ENCODE measurements at places on chromosomes 4 and X. TPM values are rescaled to one million over a fixed set of nuclear protein-coding genes. Genes with fewer than 3 reads are reported as not detected.

Gene TMEM47
- total RNA-seq, result 15.4 TPM

Gene NUDT11
- 0.22 TPM for total RNA-seq

Gene ADGRG2
- 0.91 TPM for total RNA-seq

DNA sequence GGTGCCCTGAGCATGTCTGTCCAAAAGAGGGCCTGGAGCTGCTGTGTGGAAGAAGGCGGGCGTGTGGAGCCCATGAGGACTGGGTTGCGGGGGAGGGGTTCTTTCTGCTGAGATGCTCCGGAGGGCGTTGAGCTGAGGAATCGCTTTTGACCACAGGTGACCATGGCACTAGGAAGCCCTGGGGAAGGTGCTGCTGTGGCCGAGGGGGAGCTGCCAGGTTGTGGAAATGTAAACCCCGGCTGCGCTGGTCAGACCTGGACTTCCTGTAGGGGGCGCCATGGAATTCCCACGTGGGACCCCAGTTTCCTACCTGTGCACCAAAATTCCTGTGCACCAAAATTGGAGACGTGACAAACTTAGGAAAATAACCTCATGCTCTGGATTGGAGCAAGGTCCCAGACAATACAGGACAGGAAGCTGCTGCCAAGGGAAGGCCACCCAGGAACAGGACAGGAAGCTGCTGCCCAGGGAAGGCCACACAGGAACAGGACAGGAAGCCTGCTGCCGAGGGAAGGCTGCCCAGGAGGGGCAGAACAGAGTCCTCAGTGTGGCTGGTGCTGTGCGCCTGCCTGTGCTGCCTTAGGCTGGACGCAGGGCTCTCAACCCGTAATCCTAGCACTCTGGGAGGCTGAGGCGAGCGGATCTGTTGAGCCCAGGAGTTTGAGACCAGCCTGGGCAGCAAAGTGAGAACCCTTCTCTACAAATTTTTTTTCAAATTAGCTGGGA lies 28.4 kb upstream of the UVSSA start:
- no peaks in the 10 kb centered on the region for H3K27me3 ChIP-seq
- peaks cover 53% of the 10 kb centered on the region for H3K36me3 ChIP-seq
- no peaks in the 10 kb centered on the region for H3K4me1 ChIP-seq
- no peak overlapping the region for H3K27ac ChIP-seq
- no peak for DNase-seq

- no peak for DNase-seq
- H3K27me3 ChIP-seq, result no peaks in the 10 kb centered on the region
- H3K27ac ChIP-seq, result no peak overlapping the region
- no peak overlapping the region for H3K4me3 ChIP-seq
- H3K4me1 ChIP-seq, result no peaks in the 10 kb centered on the region
Observed at GRCh38 chrX:136540226-136540625, 8.2 kb downstream of the VGLL1 start.

Data from upper lobe of left lung (tissue), 6 donors.